ENCODE measurements at places on chromosomes 4 and X.

DNA sequence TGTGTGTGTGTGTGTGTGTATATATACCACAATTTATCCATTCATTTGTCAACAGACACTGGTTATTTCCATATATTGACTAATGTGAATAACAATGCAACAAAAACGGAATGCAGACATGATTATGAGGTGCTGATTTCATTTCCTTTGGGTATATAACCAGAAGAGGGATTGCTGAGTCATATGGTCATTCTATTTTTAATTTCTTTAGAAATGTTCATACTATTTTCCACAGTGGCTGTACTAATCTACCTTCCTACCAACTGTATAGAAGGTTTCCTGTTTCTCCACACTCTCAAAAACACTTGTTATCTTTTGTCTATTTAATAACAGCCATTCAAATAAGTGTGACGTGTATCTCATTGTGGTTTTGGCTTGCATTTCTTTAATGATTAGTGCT lies 269.9 kb downstream of the OPHN1 start:
- no peak for DNase-seq

GRCh38 chrX:95764972-95765451 lies 919.6 kb upstream of the DIAPH2 start:
- DNase-seq = peak; percentile 36

DNA sequence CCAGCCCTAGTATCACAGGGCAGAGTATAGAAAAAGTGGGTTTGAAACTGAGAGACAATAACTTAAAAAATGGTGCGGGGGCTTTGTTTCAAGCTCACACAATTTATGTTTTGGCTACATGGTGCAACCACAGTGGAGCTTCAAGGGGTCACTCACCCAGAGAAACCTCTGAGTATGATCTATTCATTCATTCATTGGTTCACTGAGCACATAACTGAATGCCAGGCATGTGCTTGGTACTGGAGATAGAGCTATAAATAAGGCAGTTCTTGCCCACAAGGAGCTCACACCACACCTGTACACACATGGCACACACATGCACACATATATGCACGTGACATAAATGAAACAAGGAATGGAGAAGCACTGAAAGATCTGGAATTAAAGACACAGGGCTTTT lies 171.4 kb downstream of the NHS start:
- no peak for DNase-seq

DNA sequence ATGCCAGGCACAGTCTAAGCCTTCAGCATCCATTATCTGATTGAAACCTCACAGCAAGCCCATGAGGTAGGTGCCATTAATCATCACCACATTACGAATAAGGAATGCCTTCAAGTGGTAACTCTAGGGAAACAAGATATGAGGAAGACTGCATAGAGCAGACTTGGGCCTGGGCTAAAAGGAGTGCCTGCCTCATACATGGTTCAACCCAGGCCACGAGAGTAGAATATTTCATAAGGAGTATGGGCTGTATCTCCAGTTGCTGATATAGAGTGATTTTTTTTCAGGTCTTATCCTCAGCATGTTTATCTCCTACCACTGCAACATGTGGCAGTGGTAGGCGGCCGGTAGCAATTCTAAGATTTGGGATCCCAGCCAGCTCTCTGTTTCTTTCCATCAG lies 51.7 kb downstream of the ATP11C start:
- DNase-seq = no peak

DNA sequence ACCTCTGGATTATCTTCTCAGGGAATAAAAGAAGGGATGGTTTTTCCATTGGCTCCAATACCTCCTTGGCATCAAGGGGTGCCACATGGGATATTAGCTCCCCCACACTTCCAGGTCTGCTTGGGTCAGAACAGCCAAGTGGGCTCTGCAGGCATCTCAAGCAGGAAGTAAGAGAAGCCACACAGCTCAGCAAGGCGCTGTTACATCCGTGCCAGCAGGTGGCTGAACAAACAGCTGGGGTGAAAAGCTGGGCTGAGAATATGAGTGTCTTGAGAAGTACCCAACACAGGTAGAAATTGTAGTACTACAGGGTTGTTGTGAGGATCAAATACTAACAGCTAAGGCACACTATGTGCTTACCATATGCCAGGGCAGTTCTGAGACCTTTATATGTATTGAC lies 76.7 kb upstream of the TMEM150C start:
- no peak for DNase-seq

- no peak for DNase-seq
Observed at GRCh38 chr4:996030-996996, 3.1 kb upstream of the SLC26A1 start.

DNA sequence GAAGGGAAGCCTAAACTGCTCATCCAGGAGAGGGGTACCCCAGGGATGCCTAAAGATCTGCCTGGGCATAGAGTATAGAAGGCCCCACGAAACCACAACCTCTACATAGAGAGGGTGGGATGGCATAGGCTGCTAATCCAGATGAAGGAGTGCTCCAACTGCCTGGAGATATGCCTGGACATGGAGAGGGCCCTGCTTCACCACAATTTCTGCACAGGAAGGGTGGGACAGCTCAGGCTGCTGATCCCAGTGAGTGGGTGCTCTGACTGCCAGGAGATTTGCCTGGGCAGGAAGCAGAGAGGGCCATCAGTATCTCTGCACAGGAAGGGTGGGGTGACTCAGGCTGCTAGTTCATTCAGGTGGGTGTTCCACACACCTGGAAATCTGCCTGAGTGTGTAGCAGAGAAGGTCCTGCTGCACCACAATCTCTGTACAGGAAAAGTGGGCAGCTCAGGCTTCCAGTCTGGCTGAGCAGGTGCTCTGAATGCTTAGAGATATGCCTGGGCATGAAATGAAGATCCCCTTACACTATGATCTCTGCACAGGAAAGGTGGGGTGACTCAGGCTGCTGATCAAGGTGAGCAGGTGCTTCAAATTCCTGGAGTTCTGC lies 61.1 kb downstream of the ZNF518B start:
- no peak for DNase-seq

DNA sequence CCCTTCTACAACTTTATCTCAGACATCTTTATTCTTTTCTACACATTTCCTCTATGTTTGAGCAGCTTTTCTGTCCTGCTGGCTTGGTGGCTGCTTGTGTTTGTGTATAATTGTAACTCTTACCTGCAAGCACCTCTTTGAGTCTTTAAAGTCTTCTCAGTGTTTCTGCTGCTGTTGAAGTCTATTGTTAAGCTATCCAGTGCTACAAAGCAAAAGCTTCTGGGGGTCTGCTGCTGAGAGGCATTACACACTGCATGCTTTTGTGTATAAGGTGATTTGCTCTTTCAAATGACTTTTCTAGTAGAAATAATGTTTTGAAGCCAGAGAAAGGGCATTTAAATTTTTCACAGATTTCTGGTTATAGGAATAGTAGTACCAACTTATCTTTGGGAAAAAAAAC lies 241.8 kb downstream of the DTHD1 start:
- DNase-seq = no peak

- no peak for DNase-seq
Observed at GRCh38 chr4:143085224-143085623, 99.5 kb upstream of the USP38 start.

- DNase-seq = no peak
Observed at GRCh38 chr4:69910016-69910782, 20.7 kb upstream of the CSN1S1 start.

DNA sequence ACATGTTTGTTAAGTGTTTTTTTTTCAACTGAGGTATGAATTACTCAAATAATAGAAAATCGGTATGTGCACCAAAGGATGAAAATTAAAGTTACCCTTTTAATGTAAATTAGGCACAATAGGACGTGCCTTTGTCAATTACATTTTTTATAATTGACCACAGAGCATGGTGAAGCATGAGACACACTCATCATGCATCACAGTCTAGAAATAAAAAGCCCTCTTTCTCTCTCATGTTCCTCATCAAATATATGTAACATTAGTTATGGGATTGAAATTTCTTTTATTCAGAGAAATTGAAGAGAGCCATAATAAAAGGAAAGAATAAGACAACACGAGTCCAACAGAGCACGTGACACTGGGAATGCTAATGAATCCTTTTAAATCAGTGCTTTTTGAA lies 3.5 kb downstream of the GNRHR start:
- DNase-seq = no peak

DNA sequence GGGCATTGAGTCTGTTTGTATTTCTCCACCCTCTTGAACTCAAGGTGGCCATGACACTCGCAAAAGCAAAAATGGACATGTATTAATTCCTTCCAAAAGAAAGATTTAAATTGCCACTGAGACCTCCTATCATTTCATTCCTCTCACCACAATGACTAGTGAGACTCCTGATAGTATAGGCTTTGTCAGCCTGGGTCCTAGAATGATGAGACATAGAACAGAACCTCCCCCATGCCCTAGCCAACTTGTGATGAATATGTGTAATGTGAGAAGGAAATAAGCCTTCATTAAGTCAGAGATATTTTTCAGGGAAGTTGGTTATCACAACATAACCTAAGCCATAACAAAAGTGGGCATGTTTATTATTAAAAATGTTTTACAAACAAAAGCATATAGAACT lies 62.5 kb downstream of the ASB9 start:
- DNase-seq = no peak

GRCh38 chrX:3697220-3697684 lies 16.2 kb downstream of the PRKX start:
- DNase-seq = no peak

DNA sequence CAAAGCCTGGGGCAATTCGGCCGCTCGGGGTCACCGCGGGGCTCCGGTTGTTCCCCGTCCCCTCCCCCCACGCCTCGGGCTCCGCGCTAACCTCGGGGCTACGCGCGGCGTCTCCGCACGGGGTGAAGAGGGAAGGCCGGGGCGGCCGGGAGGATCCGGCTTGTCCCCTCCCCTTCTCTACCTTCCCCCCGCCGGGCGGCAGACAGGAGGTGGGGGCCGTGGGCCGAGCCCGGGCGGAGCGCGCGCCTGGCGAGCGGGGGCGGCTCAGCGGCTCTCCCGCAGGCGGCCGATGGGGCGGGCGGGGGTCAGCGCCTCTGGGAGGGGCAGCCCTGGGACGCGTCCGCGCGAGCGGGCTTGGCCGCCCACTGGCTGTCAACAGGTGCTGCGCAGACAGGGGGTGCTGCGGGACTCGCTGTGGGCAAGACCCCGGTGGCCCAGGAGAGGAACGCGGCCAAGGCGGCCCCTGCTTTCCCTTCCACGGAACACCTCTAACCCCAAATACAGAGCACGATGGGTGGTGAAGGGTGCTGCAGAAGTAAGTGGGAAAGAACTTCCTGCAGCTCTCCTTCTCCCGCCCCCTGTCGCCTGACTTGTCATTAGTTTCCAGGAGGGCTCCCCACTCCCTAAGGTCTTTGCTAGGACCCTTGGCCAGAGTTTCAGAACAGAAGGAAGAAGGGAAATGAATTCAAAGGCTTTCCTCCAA lies at the start of gene PDGFC:
Gene PDGFC, minus strand, starts transcription at position 124 of the 703 bp plus-strand sequence. CDS start 896 bp downstream, outside the sequence.
- no peak for DNase-seq

DNA sequence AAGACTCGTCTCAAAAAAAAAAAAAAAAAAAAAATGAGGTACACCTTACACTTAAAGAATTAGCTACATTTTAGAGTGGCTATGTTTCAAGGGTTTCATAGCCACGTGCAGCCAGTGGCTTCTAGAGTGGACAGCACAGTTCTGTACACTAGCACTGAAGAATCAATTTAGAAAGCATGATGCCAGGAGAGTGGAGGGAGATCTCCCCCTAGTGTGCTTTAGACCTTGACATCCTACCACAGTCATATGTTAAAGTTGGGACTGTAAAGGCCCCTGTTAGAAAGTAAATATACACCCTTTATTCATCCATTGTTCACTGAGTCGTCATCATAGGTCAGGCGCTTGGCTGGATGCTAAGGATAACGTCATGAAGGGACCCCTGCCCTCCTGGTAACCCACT lies 179.4 kb downstream of the QDPR start:
- no peak for DNase-seq

DNA sequence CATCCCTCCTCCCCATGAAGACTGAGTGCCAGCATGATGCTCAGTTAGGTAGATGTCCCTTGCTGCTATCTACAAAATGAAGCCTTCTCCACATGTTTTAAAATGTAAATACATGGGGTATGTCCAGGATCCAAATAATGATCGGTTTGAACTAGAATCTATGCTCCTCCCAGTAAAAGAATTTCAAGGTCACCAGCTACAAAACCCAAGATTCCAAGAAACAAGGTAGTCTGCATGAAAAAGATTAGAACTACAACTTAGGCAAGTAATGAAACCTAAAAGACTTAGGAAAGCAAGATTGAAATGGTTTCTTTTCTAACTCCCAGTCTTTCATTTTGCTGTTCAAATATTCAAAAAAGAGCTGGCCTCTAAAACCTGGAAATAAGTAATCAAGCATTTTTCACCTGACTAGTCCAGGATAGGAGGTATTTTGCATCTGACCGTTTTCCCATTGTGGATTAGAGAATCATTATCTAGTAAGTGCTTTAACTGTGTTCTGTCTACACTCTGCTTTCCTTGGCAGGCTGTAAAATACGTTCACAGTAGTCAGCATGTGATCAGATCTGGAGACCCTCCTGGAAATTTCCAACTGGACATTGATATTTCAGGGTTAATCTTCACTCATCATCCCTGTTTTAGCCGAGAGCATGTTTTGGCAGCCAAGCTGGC lies 57.4 kb downstream of the CC2D2A start:
- no peak for DNase-seq

GRCh38 chr4:125262079-125262478 lies 52.7 kb upstream of the FAT4 start:
- no peak for DNase-seq

- DNase-seq = no peak
Observed at GRCh38 chr4:118033148-118034052, 886 bp upstream of the NDST3 start.

DNA sequence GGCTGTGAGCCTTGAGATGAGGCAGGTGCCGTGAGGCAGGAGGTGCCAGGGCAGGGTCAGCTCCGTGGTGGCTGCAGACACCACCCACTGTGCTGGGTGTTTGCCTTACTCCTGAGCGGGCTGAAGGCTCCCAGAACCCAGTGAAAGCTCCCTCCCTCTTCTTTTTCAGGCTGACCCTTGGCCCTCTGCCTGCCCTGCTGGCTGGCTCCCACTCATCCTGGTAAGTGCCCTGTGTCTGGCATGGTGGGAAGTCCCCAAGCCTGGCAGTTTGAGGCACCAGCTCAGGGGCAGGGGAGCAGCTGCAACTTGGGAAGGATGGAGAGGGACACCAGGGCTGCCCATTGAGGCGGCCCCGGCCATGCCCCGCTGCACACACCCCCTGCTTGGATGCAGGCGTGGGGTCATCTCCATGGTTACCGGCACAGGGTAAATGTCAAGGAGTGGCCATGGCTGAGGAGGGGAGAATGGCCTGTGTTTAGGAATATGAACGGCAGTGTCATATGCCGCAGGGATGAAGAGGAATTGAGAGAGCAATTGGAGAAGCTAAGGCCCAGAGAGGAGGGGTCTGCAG lies 16.8 kb downstream of the SH3BP2 start:
- no peak for DNase-seq

- DNase-seq = no peak
Observed at GRCh38 chrX:3950373-3950772, 236.9 kb upstream of the PRKX start.

- DNase-seq = no peak
Observed at GRCh38 chr4:5804656-5805055, 88.2 kb downstream of the CRMP1 start.

- DNase-seq = no peak
Observed at GRCh38 chr4:73663576-73663975, 43.3 kb upstream of the RASSF6 start.

- DNase-seq = no peak
Observed at GRCh38 chr4:41204400-41204978, 9.9 kb downstream of the APBB2 start.

GRCh38 chr4:137467537-137467936 lies 64.8 kb downstream of the PCDH18 start:
- no peak for DNase-seq

Data from NCI-H2081 treated with DMSO at 0.1 percent for 48 hours (cell line).